NCI-H1417 treated with DMSO at 0.1 percent for 48 hours (cell line): ENCODE measurements at places on chromosomes 3 and 15.

GRCh38 chr3:17782751-17783150 is 40.3 kb upstream of the TBC1D5 start:
- DNase-seq = no peak

DNA sequence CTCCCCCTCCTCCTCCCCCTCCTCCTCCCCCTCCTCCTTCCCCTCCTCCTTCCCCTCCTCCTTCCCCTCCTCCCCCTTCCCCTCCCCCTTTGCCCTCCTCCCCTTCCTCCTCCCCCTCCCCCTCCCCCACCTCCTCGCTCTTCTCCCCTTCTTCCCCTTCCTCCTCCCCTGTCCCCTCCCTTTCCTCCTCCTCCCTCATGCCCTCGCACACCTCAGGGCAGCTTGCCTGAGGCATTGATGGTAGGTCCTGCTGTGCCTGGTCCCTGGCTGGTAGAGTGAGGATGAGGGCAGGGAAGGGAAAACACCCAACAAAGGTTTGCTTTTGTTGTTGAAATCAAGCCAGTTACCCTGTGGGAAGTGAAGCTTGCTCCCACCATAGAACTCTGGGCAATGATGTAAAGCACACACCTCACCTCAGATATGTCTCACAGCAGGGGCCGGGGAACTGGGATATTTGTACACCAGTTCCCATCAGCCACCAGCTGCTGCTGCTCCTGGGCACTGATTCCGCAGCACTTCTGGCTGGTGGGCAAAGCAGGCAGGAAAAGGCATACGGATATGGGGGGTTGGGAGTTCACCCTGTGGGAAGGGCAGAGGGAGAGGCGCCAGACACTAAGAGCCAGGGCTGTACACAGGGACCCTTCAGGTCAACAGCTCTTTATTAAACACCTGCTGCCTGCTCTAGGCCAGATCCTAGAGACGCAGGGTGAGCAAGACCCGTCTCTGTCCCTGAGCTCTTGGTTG is 13.8 kb downstream of the ISG20 start:
- no peak for DNase-seq

DNA sequence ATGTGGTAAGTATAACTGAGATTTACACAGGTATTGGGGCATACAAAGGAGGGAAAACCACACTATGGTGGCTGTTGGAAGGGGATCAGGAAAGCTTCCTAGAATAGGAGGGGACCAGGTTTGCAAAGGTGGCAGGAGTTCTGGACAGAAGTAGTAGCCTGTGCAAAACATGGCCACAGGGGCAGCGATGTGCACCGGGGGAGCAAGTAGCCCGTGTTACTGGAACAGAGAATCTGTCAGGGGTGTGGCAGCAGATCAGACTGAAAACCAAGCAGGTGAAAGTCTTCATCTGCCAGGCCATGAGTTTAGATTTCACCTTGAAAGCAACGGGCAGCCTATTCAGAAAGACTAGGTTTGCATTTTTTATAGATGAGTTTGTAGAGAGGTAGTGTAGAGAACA is 182.3 kb upstream of the LPP start:
- DNase-seq = no peak

DNA sequence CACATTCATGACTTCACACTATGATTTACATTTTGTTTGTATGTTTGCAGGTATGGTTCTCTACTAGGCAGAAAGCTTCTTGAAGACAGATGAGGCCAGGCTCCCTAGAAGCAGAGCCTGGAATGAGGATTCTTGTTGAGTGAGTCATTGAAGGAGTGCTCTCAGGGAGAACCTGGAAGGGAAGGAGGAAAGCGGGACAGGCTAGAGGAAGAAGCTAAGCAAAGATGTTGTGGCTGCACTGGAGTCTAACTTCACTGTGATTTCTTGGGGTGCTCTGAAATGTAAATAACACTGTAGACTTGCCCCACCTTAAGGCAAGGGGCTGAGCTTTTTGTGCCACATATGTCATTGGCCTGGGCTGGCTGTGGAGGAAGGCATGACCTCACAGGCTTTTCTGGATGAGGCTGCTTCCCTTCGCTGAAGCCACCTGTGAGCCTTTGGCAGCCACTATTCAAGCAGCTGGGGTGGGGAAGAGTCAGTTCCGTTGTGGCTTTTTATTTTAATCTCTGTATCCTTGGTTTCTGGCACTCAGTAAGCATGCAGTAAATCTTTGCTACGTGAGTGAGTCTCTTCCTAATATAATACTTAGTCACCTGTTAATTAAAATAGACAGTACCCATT is 307.3 kb downstream of the SV2B start:
- DNase-seq = no peak

DNA sequence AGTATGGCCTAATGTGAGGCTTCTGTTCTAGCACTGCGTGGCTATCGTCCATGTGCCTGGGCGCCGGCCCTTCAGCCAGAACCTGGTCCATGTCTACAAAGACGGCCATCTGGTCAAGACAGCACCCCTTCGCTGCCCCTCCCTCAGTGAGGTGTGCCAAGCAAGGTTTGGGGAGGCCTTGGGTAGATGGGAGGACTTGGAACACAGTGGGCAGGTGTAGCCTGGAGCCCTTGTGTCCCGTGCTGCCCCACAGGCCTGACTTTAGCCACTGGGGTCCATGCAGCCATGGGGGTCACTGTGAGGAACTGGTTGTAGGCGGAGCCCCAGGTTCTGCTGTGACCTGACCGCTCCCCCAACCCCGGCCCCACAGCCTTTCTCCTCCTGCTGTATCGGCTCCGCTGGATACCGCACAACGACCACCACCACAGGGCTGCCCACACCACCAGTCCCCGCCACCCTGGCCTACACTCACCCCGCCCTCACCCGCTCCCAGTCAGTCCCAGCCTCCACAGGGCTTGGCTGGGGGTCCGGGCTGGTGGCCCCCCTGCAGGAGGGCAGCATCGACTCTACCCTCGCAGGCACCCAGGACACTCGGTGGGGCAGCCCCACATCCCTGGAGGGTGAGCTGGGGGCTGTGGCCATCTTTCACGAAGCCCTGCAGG is 16.6 kb downstream of the NBEAL2 start:
- DNase-seq = no peak

GRCh38 chr3:89114841-89115223 is 7.4 kb downstream of the EPHA3 start:
- no peak for DNase-seq

DNA sequence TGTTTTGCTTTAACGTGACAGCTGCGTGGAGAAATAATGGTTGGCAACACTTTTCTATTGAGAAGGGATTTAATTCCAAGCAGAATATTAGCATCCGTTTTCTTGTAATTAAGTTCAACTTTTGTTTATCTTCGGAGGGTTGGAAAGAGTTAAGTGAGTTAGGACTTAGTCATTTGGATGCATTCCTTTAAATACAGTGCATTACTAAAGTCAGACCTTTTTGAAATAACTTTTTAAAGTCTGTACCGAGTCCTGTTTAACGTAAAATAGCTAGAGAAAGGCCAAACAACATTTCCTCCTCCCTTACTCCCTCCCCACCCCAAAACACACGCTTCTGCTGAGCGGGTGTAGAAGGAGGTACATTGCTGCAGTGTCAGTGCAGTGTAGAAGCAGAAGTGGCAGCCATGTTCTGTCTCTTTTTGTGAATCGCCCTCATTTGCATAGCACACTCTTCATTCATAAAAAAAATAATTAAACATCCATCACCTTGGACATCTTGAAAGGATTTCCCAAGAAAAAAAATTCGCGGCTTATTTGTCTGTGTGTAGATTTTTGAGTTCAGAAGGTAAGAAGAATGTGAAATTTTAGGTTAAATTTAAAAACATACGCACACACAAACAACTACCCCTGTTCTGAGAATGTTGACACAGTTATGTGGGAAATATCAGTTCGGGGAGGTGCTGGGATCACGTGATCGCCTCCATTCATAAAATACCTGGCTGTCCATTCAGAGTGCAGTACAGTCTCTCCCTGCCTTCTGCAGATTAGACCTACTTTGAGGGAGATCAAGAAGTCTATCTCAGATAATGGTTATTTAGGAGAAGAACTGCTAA is 1.6 kb downstream of the SPRED1 start:
- DNase-seq = peak; percentile 62

GRCh38 chr15:62958528-62959363 is 83.8 kb upstream of the TPM1 start:
- DNase-seq = no peak

DNA sequence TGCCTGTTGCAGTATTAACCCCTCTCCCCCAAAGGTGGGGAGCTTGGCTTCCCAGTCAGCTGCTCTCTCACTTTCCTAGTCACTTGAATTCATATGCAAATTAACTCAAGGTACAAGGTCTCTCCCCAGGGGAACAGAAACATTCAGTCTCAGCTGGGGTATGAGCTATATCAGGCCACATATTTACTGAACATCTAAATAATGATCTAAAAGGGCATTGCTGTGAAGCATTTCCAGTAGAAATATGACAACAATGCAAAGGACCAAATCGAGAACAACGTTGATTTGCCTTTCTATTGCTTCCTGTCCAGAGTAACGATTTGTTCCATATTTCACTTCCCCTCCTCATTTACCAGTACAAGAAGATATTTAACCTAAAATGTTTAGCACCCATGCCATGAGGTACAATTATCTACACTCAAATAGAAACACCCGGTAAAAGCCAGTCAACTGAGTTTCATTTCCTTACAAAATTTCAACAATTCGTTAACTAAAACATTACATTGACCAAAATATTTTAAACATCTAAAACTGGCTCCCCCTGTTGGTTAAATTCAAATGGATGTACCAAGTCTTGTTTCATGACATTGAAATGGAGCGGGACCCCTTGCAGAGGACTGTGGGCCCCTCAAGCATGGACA is 36.5 kb upstream of the KLHL6 start:
- DNase-seq = no peak

DNA sequence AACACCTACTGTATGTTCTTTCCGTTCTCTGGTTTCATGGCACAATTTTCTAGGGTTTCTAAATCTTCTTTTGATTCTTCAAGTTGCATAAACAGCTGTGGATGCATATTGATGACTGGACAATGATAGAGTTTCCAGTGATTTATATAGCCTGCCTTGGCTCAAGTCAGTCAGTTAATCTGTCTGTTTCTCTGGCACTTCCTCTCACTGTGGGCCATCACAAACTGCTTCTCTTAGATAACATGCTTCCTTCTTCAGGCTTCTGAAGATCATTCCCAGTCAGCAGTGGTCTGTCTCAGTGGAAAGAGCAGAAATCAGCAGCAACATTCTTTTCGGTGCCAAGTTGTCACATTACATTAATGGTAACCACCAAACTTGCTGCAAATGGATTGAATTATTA is 207.2 kb downstream of the RYR3 start:
- DNase-seq = no peak

GRCh38 chr3:174251681-174252080 is 607.5 kb upstream of the NAALADL2 start:
- DNase-seq = no peak
